Fibroblast of the aortic adventitia (primary cell): ENCODE measurements at places on chromosomes 6 and 20. TPM values are rescaled to one million over a fixed set of nuclear protein-coding genes. Genes with fewer than 3 reads are reported as not detected.
A peak's percentile ranks its signal among the peaks of the same experiment; 100 is the strongest.

DNA sequence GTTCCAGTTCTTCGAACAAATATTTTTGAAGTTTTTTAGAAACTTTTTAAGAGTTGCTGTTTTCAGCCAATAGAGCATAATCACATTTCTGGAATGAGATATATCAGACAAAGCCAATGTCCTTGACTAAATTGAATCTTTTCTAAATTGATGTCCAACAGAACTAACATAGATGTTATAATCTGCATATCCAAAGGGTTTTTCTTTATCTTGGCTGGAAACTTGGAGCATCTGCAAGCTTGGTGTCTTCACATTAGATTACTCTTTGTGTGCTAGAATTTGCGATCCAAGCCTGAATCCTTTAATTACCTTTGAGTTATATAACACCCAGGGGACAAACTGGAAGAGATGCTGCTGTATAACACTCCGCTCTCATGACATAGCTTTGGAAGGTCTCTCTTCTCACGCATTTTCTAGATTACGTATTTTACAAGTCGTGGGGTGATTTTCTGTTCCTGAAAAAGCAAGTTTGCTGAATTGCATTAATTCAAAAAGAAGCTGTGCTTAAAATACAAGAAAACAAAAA, 64.4 kb upstream of the FUCA2 start:
- peak; percentile 54 for DNase-seq

Gene PRIM2
- 16.4 and 80.2 TPM in 2 replicates for total RNA-seq

Gene MMUT
- total RNA-seq, result 27.1 and 27.4 TPM in 2 replicates

DNA sequence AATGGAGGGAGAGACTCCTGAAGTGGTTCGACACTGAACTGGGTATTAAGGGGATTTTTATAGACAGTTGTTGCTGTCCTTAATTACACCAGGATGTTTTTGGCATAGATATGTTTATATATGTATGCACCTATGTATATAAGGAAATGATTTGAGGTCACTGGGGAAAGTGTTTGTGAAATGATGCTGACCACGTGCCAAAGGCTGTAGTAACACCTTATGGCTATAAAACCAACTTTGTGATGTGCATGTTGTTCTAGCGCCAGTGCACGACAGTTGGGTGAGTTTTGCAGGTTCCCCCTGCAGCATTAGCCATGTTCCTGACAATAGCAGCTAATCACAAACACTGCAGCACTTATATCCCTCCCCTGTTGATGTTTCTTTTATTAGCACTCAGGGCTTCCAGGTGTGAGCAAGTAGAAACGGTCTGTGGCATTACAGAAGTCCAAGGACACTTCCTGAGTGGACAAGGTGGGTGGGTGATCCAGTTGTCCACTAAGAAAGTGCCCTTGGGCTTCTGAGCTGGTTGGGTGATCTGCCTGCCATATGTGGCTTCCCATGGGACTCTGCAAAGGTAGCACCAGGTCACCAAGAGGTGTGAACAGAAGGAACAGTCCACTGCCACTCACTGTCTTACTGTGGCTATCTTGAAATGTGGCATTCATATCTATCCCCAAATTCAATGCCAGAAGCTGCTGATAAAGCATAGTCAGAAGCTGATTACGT, 63.0 kb upstream of the RBM24 start:
- DNase-seq, result no peak

Gene GTF2H4
- 3.8 and 12.7 TPM in 2 replicates for total RNA-seq

GRCh38 chr6:108902382-108902792, 54.2 kb downstream of the ARMC2 start:
- peak; percentile 56 for DNase-seq

DNA sequence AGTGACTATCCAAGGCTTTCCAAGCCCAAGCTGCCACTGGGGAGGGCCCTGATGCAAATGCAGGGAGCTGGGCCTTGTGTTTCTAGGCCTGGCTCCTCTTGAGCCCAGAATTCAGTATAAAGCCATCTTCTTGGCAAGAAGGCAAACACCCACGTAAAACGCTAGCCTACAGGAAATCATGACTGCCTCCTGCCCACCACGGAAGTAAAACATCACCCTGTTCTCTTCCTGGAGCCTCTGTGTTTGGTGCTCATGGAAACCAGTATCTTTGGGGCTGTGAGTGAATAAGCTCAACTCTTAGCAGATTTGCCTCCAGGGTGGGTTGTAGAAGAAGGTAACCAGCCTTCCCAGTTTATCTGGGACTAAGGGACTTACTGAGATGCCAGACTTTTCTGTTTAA, 271.0 kb downstream of the ZNF217 start:
- DNase-seq, result no peak

GRCh38 chr6:116217069-116217468, 36.8 kb downstream of the TSPYL4 start:
- DNase-seq, result peak; percentile 70

Gene PAK5
- total RNA-seq, result 0.16 TPM in 1 of 2 replicates, not detected in the other

Gene SMLR1
- total RNA-seq, result not detected in 2 replicates

DNA sequence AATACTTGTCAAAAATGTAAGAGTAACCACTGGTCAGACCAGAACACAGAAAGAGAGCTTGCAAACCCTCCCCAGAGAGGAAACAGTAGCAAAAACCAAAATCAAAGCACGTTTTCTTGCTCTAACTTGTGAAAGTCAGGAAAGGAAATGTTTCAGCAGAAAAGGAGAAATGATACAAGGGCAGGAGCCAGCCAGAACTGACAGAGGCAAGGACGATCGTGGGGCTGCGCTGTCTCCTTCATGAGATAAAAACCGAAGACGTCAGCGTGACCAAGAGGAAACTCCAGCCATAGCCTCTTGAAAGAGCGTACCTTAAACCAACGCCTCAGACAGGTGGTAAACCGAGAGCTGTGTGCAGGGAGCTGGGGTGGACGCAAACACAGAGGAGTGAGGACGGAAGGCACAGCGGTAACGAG, 27.5 kb downstream of the LAMA5 start:
- no peak for DNase-seq

DNA sequence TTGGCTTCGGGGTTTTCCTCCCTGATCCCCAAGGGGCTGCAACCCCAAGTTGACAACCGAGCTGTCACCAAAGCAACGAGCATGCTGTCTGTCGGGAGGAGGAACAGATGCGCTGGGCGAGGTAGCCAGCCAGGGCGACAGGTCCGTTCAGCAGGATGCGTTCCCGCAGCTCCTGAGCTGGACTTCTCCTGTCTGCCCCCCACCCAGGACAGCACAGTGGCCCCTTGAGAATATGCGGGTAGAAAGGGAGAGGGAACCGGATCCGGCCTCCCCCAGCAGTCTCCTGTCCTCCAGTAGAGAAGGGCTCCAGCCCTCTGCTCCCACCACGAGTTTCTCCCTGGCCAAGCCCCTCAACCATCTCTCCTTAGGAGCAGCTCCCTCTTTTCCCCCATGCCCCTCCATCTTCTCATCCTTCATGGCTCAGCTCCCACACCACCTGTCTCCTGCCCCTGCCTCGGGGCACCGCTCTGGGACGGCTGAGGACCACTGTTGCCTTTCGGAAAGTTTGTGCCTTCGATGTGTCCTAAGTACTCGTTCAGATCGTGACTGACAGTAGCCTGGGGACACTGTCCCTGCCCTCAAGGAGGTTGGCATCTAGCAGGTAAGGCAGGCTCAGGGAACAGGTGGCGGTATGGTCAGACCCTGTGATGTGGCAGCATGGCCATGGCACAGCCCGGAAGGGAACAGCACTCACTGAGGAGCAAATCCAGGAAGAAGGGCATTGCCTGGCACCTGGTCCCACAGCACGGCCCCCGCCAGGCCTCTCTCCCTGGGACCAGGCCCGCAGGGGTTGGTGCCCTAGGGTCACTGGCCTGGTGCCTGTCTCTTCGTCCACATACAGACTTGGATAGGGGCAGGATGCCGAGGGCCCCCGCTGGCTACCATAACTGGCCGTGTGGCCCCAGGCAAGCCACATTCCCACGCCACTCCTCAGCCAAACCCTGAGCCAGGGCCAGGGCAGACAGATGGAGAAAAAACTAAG, 96.3 kb downstream of the ASXL1 start:
- DNase-seq, result no peak

Gene CLPSL1
- not detected in 2 replicates for total RNA-seq

- DNase-seq, result no peak
Observed at GRCh38 chr6:37339741-37340638, 13.8 kb upstream of the RNF8 start.

- no peak for DNase-seq
Observed at GRCh38 chr6:49966334-49966733, 2.4 kb upstream of the DEFB114 start.

GRCh38 chr20:10857352-10858070, 183.7 kb upstream of the JAG1 start:
- DNase-seq, result peak; percentile 93

Gene SLC26A8
- 0.18 TPM in 1 of 2 replicates, not detected in the other for total RNA-seq

Gene PAQR8
- 3.5 and 8.6 TPM in 2 replicates for total RNA-seq

Gene TSPO2
- total RNA-seq, result not detected in 2 replicates

DNA sequence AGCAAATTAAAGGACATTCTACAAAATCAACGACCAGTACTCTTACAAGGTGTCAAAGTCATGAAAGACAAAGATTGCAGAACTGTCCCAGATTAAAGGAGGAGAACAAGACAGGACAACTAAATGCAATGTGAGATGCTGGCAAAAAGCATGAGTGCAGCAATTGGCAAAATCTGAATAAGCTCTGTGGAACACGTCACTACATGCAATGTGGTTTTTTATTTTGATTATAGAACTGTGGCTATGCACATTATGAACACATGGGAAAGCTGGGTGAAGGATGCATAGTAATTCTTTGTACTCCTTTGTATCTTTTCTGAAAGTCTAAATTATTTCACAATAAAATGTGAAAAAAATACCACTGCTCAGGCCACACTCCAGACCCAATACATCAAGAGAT, 509.4 kb downstream of the KIF16B start:
- DNase-seq, result no peak

DNA sequence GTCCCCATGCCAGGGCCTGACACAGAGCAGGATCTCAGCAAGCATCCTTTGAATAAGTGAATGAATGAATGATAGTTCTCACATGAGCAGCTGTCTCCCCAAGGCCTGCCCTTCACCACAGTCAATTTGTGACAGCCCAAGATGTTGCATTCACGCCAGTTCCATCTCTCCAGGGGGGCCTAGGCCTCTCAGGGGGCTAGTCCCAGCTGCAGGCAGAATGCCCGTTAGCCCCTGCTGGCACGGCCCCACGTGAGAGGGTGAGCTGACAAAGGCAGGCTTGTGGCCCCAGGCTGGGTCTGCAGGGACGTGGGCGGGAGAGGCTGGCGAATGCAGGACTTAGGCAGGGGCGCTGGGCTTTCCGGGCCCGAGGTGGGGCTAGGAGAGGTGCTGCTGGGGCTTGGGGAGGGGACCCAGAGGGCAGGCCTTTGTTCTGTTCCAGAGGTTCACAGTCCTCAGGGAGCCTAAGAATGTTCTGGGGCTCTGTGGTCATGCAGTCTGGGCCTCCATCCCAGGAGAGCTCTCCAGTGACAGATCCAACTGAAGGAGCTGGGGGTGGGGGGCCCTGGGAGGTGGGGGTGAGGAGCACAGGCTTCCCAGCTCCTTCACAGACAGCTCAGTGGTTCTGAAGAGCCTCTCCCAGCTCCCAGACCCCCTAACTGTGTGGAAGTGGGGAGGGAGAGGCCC, 30.5 kb upstream of the TLDC2 start:
- no peak for DNase-seq

Gene KCNK16
- not detected in 2 replicates for total RNA-seq

DNA sequence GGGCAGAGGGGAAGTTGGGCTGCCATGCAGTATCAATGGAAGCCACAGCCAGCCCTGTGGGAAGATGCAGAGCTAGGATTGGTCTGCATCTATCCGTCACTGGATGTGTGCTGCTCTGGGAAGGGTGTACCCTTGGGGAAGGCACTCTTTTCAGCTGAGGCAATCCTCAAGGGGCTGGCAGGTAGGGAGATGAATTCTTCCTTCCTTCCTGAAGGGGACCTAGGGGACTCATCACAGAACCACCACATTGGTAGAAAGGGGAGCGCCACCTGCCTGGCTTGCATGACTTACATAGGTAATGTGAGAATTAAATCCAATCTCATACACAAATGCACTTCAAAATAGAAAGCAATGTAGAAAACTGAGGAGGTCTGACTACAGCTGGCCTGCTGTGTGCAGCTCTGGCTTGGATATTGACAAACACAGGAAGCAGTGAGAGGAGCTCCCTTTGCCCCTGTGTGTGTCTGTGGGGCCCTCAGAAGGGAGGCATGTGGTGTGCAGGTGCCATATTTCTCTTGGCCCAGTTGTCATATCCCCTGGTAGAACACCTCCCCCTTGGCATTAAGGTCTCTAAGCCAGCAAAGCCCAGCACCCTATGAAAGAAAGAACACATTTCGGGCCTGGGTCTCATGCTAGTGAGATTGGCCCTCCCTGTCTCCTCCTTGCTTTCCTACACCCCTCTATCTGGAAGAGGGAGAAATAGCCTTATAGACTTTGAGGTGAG, 260.3 kb upstream of the MOCS1 start:
- DNase-seq, result no peak

- no peak for DNase-seq
Observed at GRCh38 chr6:27811451-27811772, 100.8 kb downstream of the OR2B2 start.

- DNase-seq, result peak; percentile 69
Observed at GRCh38 chr6:130872250-130873095, 45.3 kb downstream of the SMLR1 start.

Gene SCRT2
- total RNA-seq, result not detected in 2 replicates

DNA sequence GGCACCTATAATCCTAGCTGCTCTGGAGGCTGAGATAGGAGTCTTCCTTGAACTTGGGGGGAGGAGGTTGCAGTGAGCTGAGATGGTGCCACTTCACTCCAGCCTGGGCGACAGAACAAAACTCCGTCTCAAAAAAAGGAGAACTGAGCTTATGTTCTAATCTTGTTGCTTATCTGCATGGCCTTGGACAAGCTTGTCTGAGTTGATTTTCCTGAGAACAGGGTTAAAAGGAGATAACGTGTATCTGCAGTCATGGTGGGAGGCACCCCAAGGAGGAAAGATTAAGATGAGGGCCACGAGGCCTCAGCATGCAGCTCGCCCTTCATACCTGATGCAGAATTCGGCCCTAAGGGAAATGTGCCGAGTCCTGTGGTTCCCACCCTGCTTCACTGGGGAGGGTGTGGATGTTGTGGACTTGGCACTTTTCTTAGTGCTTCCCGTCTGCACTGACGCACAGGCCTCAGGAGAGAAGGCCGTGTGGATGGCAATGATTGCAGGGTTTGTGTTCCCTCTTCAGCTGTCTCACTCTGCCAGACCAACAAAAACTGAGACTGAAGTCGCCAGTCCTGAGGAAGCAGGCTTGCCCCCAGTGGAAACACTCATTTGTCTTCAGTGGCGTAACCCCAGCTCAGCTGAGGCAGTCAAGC, 56.3 kb downstream of the EZR start:
- DNase-seq, result peak; percentile 33

DNA sequence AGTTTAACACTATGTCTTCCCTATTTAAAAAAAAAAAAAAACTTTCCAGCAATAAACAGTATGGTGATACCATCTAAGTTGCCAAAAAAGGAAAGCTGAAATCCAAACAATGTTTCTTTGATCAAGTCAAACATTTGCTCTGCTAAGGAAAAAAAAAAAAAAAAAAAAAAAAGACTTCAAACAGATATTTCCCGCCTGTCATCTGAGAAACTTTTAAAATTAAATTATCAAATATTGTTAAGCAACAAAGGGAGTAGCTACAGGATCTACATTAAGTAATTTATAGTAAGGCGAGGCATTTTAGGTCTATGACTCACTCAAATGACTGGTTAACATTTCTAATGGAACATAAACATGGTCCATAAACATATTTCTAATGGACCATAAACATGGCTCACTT, 121.2 kb downstream of the DST start:
- DNase-seq, result no peak

- no peak for DNase-seq
Observed at GRCh38 chr6:138487102-138487604, 12.1 kb downstream of the NHSL1 start.

- no peak for DNase-seq
Observed at GRCh38 chr20:15179781-15180180, 842.4 kb upstream of the FLRT3 start.
